Fibroblast of upper back skin (primary cell): ENCODE measurements at places on chromosomes 7 and 10.

DNA sequence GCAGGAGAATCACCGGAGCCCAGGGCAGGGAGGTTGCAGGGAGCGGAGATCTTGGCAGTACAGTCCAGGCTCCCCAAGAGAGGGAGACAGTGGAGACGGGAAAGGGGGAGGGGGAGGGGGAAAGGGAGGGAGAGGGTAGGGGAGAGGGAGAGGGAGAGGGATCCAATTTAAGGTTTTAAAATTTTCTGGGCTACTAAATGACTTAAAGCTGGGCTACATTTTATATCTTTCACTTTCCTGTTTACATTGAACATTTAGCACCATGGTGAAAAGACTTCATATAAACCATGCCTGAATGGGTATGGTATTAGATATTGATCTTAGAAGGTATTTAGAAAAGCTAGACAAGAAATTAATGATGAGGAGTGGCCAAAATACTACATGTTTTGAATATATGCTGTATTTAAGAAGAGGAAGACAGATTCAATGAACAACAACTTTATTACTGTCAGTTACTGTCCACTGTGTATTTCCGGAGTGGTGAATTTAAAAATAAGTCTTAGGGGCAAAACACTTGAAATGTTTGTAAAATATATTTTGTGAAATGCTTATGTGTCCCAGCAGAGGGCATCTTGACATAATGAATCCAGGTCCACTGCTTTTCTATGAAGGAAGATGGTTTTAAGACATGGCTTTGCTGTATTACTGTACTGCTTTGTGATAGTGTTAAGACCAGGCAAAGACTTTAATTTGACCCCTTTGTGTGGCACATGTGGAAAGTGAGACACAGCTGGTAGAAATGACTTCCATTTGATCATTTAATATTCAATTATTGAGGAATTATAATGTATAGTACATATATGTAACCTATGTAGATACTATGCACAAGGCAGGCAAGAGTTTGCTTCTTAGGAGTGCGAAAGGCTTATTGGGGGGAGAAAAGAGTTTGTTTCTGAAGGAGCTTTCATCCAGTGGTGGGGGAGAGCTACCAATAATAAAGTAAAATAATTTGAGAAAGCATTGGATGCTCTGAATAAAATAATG is 52.8 kb downstream of the NRF1 start:
- peak; percentile 78 for DNase-seq

DNA sequence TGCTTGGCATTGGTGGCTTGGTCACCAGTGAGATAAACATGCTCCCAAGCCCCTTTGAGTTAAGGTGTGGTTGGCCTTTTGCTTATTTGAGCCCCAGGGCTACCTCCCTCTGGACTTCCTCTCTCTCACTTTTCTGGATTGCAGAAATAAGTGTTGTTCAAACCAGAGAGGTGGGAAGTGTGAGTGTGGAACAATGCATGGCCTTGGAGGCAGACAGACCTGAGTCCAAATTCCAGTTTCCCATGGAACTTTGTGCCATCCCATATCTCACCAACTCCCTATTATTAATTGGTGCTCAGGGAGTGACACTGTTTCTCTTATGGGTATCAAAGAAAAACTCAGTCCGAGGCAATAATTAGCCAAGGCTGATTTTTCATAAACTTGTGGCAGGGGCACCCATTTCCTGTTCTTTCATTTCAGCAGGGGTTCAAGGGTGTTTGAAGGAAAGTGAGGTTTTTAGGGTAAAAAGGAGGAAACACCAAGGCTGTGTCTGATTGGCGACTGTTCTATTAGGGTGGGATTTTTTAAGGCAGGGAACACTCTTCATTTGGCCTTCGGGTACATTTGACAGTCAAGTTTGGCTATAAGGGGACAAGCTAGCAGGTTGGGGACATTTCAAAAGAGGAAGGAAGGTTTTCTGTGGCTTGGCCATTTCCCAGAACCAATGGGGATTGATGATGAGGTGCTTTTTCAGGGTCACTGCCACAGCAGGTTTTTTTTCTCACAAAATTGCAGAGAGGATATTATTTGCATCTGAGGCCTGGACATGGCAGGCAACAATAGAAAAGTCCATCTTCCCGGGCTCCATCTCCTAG is 148.8 kb upstream of the NPY start:
- no peak for DNase-seq

DNA sequence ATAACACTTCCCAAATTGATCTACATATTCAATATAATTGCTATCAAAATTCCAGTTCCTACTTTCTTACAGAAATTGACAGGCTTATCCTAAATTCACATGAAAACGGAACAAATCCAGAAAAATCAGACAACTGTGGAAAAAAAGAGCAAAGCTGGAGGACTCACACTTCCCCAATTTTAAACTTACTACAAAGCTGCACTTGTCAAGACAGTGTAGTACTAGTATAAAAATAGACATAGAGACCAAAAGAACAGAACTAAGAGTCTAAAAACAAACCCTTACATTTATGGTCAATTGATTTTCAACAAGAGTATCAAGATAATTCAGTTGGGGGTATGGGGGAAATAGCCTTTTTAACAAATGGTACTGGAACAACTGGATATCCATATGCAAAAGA is 27.5 kb downstream of the LMBR1 start:
- DNase-seq, result no peak

DNA sequence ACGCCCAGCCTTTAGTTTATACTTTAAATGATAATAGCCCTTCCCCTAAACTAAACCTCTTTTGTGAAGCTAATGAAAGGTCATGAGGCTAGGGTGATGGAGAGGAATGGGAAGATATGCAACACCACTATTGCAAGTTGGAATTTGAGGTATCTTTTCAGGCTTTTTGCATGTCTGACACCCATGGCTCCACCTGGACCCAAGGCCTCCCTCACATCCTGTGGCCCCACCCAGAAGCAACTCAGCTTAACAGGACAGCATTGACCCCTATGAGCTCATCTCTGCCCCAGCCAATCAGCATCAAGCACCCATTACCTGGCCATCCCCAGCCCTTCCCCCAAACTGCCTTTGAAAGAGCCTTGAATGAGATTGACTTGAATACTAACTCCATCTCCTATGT is 674.2 kb upstream of the NRP1 start:
- DNase-seq, result no peak

- no peak for DNase-seq
Observed at GRCh38 chr7:13604178-13604577, 385.3 kb downstream of the ETV1 start.

DNA sequence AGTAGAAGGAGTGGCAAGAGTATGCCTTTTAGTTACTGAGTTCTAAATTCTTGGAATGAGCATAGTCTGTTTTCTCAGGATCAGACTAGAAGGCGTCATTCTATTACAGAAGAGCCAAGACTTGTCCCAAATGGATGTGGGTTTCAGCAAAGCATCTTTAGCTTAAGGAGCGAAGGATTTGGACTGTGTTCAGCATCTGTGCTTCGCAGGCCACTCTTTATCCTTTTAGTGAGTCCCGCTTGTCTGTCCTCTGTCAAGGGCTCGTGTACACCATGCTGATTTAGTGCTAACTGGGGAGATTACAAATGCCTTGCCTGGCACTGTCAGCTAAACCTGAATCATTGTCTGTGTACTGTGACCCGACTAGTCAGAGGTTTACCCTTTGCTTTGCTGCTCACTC is 465.7 kb downstream of the AUTS2 start:
- peak; percentile 24 for DNase-seq

- no peak for DNase-seq
Observed at GRCh38 chr10:1187855-1188557, 131.8 kb downstream of the WDR37 start.

- DNase-seq, result no peak
Observed at GRCh38 chr10:71390921-71391690, 5.6 kb upstream of the CDH23 start.

- no peak for DNase-seq
Observed at GRCh38 chr10:100670828-100671479, 74.4 kb upstream of the PAX2 start.

GRCh38 chr10:61943674-61944378 is 42.3 kb downstream of the ARID5B start:
- peak; percentile 67 for DNase-seq

GRCh38 chr10:131899695-131900349 is 986 bp upstream of the PPP2R2D start:
- DNase-seq, result peak; percentile 1

DNA sequence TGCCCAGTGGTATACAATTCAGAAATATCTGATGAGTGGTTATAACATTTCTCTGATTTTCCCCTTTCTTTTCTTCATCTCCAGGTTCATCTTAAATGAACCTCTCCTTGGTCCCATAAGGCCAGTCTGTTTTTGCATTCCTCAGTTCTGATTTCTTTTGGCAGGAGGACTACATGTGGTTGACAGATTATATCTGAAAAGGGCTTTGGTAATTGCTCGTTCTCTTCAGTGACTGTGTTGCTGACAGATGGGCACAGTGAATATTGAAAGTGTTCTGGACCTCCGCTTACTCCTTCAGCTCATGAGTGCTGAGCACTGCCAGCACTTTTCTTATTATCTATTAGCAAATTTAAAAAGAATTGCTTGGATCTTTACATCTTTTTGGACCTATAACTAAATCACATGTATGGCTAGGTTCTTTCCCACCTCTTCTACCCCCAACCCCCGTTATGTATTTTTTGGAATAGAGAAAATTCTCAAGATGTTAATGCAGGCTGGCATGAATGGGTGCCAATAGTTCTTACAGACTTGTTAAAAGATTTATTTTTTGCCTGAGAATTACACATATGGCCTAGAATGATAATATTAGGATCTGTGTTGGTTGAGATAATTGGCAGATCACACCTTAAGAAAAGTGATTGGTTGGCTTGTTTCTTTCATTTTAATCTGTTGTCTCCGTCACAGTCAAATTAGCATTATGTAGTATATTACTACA is 323.0 kb downstream of the EXOC4 start:
- DNase-seq, result peak; percentile 59

GRCh38 chr10:15624401-15625196 is 95.1 kb downstream of the ITGA8 start:
- peak; percentile 52 for DNase-seq

- no peak for DNase-seq
Observed at GRCh38 chr10:61470740-61471139, 17.6 kb upstream of the TMEM26 start.

- DNase-seq, result peak; percentile 50
Observed at GRCh38 chr10:127986531-127987466, 79.9 kb downstream of the PTPRE start.

GRCh38 chr7:119842337-119842736 is 430.6 kb upstream of the KCND2 start:
- no peak for DNase-seq

DNA sequence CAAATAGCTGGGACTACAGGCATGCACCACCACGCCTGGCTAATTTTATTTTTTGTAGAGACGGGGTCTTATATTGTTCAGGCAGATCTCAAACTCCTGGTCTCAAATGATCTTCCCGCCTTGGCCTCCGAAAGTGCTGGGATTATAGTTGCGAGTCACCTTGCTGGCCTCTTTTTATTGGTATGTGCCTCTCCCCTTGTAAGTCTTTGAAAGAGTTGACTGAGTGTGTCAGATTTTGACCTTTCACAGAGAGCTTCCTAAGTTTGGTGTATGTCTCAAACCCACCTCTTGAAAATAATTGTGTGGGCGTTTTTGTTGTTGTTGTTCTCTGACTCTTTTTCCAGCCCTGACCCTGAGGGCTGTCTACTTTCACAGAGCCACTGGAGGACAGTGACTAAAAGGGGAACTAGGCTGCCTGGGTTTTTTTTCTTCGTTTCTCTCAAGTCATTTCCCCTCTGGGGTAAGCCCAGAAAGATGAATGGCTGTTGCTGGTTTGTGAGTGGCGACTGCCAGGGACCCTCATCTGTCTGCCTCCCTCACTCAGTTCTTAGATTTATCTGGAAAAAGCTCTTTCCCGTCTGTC is 262.8 kb downstream of the ZEB1 start:
- DNase-seq, result no peak

- DNase-seq, result no peak
Observed at GRCh38 chr10:3954615-3955014, 169.6 kb upstream of the KLF6 start.

DNA sequence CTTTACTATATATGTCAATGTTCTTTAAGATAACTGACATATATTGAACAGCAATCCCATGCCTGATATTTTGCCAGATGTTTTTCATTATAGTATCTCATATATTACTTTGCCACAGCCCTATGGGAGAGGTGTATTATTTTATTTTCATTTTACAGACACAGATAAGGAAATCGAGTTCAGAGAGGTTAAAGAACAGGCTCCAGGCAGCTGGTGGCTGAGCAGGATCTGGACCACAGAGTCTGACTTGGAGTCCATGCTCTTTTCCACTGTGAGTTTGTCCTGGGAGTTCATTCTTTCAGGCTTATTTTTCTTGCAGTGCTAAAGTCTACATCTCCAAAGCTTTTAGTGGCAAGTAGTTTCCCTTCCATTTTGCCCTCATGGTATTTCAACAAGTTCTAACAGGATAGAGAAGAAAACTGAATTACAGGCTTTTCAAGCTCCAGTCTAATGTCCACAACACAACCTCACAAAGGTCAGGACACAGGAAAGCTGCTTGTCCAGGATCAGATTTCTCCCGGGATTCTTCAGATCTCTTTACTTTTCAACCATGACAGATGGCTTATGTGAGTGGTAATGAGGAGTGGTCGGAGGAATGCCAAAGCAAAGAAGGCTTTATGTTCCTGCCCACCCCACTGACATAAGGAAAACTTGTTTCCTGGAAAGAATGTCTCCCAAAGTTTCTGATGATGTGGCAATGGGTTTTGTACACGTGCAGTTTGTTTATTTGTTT is 13.1 kb upstream of the SLC35B4 start:
- DNase-seq, result no peak

- no peak for DNase-seq
Observed at GRCh38 chr10:31383810-31384588, 65.0 kb downstream of the ZEB1 start.

DNA sequence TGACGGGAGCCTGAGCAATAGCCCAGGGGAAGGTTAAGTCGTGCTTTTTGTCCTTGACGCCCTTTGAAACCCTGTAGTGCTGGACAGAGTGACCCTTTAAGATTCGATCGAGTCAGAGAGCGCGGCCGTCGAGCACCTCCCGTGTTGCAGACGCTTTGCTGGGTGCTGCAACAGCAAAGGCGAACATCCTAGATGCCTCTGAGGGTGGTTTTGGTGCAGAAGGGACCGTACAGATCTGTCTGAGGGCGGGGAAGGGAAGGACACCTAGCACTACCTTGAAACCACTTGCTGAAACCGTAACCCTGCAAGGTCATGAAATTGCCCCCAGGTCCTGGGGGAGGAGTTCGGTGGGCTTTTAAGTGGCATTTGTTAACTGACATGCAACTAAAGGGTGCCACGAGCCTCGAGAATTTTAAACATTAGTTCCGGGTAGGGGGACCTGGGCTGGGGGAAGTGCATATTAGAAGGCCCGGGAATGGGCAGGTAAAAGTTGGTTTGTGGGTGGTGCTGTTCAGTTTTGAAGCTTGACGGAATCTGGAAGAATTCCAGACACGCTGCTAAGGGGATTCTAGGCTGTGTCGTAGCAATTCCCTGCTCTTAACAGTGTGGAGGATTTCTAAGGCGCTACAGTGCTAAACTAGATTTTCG is 786 bp downstream of the ATP5F1C start:
- DNase-seq, result peak; percentile 14
